ENCODE measurements at places on chromosomes 1 and 21.

DNA sequence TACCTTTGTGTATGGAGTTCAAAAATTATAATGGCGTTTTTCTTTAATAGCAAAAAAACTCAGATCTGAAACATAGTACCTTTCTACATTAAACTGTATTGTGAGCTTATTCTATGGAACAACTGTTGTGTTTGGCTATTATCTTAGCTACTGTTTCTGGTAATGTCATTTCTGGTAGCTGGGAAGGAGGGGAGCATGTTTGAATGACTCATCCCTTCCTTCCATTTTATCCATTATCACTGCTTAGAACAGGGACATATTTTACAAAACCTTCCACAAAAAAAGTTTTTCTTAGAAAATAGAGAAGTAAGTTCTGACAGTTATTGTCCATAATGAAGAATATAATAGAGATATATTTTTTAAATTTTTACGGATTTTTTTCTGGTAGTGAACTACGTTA, 128.3 kb downstream of the NRDC start:
- no peak for DNase-seq

DNA sequence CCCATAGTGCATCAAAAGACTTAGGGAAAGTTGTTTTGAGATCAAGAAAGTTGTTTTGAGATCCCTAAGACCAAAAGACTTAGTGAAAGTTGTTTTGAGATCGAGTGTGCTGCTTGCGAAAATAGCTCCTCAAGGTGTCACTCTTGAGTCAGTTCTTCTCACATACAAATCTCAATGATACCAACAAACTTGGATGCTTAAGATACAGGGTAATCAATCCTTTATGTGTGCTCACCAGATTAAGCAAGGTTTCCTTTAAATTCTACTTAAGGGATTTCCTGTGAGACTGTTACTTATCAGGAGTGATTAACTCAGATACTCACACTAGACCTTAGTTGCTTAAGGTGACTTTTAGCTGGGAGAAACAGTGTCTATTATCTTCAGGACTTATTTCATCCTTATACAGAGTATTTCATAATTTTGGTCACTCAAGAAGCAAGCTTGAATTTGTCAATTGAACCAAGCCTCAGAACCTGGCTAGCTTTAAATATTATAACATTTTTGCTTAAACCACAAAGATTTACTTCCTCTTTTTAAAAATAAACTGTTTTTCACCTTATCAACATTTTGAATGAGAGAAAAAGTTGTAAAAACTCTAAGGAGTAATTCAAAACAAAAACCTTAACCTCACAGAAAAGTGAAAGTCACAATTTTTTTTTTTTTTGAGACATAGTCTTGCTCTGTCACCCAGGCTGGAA, 8.0 kb upstream of the RLF start:
- peak; percentile 22 for DNase-seq

- DNase-seq = no peak
Observed at GRCh38 chr1:40384413-40384762, 10.9 kb downstream of the SMAP2 start.

GRCh38 chr21:16863908-16864307, 648.9 kb upstream of the CXADR start:
- DNase-seq = no peak

- peak; percentile 41 for DNase-seq
Observed at GRCh38 chr1:8283058-8283884, 34.6 kb upstream of the SLC45A1 start.

DNA sequence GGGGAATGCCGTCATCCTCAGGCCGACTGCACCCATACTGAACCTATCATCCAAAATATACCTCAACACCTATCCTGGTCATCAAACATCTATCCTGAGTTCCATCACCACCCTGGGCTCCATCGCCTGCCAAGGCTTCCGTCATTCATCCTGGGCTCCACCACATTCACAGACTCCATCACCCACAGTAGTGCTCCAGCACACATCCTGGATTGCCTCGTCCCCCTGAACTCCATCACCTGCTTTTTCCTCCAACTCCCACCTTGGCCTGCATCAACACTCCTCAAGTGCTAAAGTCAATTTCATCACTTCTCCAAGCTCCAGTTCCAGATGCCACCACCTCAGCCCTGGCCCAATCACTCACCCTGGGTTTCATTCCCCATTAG, 7.8 kb downstream of the MAP3K6 start:
- DNase-seq = no peak

GRCh38 chr1:213327017-213327667, 276.1 kb downstream of the RPS6KC1 start:
- DNase-seq = no peak

- peak; percentile 70 for DNase-seq
Observed at GRCh38 chr1:109655615-109656519, at the start of gene GSTM4. Gene GSTM4, plus strand, starts transcription at chr1:109656099. Its CDS starts 291 bp downstream, at chr1:109656390.

- no peak for DNase-seq
Observed at GRCh38 chr1:45177452-45177851, 29.0 kb downstream of the ZSWIM5 start.

GRCh38 chr1:240096974-240097373, 5.3 kb downstream of the FMN2 start:
- DNase-seq = no peak

DNA sequence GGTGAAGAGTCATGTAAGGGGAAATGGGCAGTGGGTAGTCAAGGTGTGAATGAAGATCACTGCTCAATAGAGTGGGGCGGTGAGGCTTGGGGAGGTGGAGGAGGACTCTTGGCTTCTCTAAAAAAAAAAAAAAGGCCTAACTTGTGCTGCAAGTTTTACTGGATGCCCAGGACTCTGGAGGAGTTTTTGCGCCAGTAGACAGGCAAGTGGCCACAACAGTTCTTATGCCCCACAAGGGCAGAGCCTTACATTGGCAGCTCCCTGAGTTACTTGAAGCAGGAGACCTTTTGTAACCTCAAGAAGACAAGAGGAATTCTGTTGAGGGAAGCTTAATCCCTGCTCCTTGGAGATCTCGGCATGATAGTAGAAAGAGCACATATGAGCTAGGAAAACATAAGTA, 54.9 kb upstream of the PPP2R5A start:
- DNase-seq = no peak

Measured in activated naive CD4-positive, alpha-beta T cell treated with anti-CD3 and anti-CD28 coated beads, Interleukin-2, amount 50 U/mL, for 72 hours (primary cell).